ENCODE measurements at places on chromosomes 6 and 20.

- DNase-seq = no peak
These were observed 69.0 kb upstream of the CNKSR3 start for GRCh38 chr6:154579485-154579884.

DNA sequence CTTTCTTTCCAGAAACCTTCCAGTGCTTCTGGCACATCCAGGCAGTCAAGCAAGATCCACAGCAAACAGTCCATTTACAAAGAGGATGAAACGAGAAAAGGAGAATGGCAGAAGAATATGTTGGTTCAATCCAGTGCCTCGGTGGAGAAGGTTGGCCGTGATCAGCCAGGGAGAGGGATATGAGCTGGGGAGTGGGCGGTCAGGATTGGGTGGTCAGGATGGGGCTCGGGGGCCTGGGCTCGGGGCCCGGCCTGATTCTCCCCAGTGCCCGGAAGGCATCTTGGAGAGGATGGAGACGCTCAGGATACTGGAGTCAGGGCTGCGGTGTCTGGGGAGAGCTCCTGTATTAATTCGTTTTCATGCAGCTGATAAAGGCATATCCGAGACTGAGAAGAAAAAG is 61.3 kb downstream of the EFCAB8 start:
- DNase-seq = no peak

DNA sequence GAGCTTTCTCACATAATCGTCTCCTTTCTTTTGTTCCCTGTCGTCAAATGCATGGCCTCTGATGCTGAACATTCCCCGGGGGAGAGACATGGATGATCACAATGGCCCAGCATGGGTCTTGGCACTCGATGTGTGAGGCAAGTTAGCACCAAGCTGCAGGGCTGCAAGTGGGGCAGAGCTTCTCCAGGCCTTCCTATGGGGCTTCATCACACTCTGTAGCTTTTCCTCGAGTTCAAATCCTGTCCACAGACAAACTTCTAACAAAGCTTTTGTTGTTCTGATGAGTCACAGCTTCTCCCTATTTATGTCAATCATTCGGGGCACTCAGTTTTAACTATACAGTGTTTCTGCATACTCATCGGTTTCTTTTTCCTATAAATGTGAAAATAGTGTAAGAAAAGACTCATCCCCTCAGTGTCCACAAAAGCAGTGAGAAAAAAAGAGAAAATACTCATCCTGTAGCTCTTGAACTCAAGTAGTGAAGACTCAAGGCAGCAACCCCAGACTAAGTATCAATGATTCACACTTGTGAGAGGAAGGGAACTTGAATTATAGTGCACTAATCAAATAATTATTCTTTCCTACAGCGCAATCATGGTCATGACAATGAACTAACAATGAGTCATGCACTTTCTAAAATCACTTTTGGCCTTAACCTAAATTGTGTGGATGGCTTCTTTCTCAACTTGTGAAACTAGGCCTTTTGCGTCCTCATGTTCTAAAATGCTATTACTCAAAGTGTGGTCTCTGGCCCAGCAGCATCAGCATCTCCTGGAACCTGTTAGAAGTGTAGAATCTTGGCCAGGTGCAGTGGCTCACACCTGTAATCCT is 68.4 kb upstream of the NOX3 start:
- peak; percentile 30 for DNase-seq

- no peak for DNase-seq
These were observed 59.1 kb downstream of the FHL5 start for GRCh38 chr6:96621983-96622382.

- no peak for DNase-seq
These were observed 49.4 kb upstream of the ARMC2 start for GRCh38 chr6:108798670-108799353.

GRCh38 chr20:15653396-15654207 is 919.6 kb downstream of the KIF16B start:
- no peak for DNase-seq

GRCh38 chr6:85126485-85127167 is 323.3 kb upstream of the NT5E start:
- peak; percentile 66 for DNase-seq

- DNase-seq = no peak
These were observed 207.6 kb downstream of the TBC1D7 start for GRCh38 chr6:13120483-13121482.

GRCh38 chr6:51648236-51648635 is 439.2 kb downstream of the PKHD1 start:
- no peak for DNase-seq

- DNase-seq = no peak
These were observed 10.4 kb downstream of the SRC start for GRCh38 chr20:37356387-37356786.

DNA sequence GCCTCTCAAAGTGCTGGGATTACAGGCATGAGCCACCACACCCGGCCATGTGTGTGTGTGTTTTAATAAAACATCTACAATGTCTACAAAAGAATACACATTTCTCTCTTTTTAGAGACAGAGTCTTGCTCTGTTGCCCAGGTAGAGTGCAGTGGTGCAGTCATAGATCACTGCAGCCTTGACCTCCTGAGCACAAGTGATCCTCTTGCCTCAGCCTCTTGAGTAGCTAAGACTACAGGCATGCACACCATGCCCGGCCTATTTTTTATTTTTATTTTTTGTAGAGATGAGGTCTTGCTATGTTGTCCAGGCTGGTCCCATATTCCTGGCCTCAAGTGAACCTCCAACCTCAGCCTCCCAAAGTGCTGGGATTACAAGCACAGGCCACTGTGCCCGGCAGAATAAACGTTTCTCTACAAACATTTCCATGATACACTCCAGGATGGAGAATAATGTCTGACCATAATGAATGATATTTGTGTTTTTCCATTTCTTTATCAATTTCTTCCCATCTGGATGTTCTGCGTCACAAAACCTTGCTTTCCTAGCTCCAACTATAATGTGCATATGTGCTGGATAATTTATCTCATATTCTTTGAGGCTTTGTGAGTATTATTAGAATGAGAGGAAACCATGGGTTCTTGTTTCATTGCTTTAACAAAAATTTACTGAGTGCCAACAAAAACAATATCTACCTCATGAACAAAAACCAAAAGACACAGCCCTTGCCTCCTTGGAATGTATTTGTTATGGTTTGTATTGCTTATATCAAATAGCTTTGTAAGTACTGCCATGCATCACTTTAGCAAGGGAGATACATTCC is 28.6 kb upstream of the CCN2 start:
- DNase-seq = no peak

- DNase-seq = no peak
These were observed 399.9 kb upstream of the MARCKS start for GRCh38 chr6:113457198-113457597.

DNA sequence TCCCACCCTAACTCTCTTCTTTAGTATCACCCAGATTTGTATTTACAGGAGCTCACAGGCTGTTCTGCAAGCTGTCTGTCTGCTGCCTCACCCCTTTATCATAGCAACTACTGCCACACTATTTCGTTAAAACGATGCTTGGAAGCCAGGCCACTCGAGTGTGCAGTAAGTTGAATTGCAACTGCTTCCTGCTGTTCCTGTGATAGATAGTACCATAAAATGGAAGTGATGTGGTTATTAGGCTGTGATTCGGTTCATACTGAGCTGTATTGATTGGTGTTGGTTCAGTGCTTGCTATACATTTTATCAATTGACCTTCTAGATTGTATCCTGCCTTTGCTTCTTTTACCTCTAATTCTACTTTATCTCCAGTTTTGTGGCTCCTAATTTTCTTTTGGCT is 325.4 kb downstream of the RNF144B start:
- DNase-seq = no peak

GRCh38 chr20:32278199-32278643 is 770 bp downstream of the KIF3B start:
- peak; percentile 38 for DNase-seq

- no peak for DNase-seq
These were observed 402.8 kb upstream of the JAG1 start for GRCh38 chr20:11076434-11077105.

DNA sequence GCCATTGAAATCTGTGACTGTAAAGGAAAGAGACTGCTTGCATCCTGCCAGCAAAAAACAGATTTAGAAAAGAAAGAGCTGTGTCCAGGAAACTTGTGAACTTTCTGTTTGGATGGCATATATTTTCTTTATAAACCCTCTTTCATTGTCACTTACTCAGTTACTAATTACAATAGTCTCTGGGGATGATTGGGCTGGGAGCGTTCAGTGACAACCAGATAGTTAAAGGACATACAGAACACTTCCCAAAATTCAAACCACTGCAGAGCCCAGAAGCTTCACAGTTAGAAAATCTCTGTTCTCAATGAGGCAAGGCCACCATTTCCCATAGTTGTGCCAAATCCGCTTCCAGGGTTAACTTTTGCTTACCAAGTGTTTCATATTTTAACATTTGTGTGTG is 98.6 kb upstream of the TAB2 start:
- DNase-seq = no peak

DNA sequence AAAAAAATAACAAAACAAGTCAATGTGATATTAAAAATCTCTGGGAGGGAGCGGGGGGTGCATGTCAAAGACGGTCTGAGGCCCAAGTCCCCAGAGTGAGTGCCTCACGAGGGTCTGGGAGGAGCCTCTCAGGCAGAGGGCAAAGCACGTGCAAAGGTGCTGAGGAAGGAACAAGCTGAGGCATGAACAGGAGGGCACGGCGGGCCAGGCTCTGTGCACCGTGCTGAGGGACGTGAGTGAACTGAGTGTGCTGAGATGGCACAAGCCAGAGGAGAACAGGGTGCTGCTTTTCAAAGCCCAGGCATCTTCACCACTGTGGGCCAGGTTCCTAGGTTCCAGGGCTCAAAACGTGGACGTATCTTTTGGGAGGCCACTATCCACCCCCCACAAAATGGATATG is 142.1 kb upstream of the PHACTR3 start:
- DNase-seq = no peak

DNA sequence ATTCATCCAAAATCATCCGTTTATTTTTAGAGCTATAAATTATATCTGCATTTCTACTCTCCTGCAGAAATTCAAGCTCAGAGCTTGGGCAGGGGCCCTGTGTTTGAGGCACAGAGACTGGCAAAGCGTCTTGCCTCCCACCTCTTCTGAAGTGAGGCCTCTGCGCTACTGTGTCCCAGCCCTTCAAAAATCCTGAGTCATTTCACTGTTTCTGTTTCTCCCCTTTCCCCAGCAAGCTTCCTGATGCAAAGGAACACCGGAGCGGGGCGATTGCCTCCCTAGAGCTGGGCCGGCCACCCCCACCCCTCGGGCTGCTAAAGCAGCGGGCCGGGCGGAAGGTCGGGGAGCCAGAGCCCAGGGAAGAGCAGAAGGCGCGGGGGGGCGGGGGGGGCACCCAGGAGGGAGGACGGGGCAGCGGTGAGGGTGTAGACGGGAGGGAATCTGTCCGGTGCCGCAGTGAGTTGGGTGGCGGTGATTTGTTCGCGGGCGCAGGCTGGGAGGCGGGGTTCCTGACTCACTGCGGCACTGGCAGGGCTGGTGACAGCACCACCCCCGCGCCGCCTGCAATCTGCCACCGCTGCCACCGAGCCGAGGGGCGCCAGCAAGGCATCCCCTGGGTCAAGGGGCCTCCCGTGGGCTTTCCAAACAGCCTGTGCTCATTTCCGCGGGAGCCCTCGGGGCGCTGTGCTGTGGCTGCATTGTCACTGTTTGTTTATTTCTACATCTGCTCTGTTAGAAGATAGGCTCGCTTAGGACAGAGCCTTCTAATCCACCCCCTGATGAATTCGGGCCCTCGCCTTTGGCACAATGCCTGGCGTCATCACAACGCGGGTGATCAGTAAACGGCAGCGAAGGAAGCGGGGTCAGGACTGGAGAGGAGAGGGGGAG is 46.5 kb upstream of the SNAP25 start:
- DNase-seq = peak; percentile 88

GRCh38 chr20:13638162-13638495 is 603 bp downstream of the TASP1 start:
- DNase-seq = peak; percentile 73

DNA sequence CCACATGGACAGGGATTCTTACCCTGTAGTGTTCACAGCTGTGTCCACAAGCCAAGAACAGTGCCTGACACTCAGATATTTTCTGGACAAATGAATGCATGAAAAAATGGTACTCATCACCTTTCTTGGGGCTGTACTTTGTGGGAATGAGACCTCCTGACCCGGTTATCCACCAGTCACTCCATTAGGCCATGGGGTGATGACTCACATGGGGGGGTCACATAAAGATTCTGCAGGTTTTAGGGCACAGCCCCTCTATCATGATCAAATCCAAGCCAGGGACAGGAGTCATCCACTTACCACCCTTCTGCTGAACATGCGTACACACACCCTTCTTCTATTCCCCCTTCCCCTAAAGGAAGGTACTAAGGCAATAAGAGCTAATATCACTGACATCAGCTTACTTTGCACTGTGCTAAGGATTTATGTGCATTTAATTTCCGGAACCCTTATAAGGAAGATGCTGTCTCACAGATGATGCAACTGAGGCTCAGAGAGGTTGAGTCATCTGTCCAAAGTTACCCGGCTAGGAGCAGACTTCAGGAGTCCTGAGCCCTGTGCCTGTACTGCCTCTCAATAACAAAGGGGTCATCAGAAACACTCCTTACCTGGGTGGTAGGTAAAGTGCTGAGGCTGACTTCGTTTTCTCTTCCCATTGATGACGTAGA is 107.8 kb downstream of the NFATC2 start:
- DNase-seq = peak; percentile 91

- no peak for DNase-seq
These were observed 41.7 kb upstream of the EMILIN3 start for GRCh38 chr20:41408156-41408794.

DNA sequence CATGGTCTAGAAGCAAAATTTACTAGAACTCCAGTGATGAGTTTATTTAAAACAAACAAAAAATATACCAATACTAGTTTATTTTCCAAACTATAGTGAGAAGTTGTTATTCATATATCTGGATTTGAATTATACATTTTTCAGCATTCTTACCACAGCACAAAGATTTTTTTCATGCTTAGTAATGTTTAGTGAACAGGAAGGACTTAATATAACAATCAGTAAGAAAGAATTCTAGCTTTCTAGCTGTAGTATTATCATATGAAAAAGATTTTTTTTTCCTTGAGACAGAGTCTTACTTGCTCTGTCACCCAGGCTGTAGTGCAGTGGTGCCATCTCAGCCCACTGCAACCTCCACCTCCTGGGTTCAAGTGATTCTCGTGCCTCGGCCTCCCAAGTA is 13.8 kb downstream of the MARCKS start:
- no peak for DNase-seq

GRCh38 chr6:121876721-121877120 is 441.3 kb downstream of the GJA1 start:
- DNase-seq = no peak

DNA sequence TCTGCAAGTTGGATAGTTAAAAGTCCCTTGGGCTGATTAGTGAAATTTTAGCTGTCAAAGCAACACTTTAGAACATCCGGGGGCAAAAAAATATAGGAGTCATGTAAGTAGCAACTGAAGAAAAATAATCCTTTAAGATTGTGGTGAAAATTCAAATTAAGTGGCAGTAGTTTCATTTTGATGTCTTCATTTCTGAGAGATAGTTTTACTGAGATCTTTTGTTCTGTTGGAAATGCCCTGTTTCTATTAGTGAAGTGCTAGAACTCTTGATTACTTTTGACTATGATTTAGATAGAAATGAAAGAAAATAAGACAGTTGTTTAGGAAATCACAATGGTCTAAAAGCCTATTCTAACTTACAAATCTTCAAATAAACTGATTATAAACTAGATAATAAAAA is 587.3 kb upstream of the MMS22L start:
- no peak for DNase-seq

GRCh38 chr6:159311618-159312017 is 142.4 kb downstream of the FNDC1 start:
- no peak for DNase-seq
